Hematopoietic multipotent progenitor cell treated with erythropoietin and hydrocortisone succinate and interleukin-3 and kit ligand, for 4 days (in vitro differentiated cells): ENCODE measurements at places on chromosomes 7 and 10.

- DNase-seq, result peak; percentile 88
Measured at GRCh38 chr7:76294344-76295024, 8.0 kb upstream of the HSPB1 start.

GRCh38 chr7:120052884-120053382, 220.0 kb upstream of the KCND2 start:
- no peak for DNase-seq

- peak; percentile 79 for DNase-seq
Measured at GRCh38 chr10:48215486-48216203, 58.9 kb downstream of the FRMPD2 start.

DNA sequence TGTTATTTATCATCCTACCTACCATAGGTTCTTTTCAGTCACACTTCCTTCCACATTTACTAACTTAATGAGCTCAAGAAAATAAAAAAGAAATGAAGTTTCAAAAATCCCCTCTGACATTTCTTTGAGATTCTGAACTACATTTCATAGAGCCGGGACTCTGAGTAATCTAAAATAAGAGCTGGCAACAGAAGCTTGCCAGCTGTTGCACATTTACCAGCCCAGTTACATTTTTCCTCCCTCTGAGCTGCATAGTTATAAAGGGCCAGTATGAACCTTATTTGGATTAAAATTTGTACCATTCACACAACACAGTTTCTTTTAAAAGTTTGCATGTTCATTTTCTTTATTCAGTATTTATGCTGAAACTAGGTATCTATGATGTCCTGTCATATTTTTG, 119.5 kb upstream of the CAV2 start:
- DNase-seq, result no peak

DNA sequence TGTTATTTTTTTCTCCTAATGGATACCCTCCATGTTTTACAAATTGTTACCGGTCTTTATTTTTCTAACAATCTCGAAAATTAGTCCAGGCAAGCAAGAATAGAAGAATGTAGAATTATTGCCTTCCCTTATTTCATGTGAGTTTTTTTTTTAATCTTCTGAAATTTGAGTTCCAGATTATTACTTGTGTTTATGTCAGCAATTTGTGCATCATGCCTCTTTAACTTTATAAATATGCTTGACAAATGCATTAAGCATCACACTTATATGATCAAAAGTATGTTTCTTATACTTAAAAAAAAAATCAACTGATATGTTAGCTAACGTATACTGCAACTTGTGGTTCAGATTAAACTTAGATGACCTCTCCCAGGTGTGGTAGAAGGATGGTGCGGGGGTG, 242.7 kb upstream of the VSTM2A start:
- no peak for DNase-seq

GRCh38 chr7:157568770-157569584, 232.2 kb downstream of the DNAJB6 start:
- peak; percentile 43 for DNase-seq

DNA sequence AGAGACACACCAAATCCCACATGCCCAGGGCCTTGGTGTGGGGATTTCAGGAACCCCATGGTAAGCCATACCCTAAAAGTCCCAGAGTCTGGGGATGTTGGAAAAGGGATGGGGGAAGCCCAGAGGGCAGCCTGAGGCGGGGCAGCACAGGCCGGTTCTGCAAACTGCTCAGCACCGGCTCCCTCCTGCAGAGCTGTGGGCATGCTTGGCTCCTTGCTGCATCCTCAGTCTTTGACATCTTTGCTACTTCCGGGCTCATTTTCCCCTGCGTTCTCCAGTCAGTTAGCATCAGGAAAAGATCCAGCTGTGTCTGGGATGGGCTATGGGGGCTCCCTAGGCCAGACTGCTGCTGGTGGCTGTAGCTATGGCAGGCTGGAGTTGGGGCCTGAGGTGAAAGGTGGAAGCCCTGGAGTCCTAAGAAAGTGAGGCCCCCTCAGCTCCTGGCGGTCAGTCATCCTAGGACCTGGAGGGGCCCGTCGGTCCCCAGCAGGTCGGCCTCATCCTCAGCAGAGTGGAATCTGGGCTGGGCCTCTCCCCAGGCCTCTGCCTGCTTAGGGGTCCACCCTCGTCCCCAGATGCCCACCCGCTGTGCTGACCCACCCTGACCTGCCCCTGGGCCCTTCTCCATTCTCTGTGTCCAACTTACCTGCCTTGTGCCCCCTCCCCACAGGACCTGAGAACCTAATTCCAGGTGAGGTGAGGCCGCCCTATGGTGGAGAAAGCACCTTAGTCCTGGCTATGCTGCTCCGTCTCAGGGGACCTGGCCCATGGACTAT, 9.3 kb downstream of the TBATA start:
- DNase-seq, result no peak

- no peak for DNase-seq
Measured at GRCh38 chr10:21650353-21650752, 116.3 kb downstream of the MLLT10 start.

DNA sequence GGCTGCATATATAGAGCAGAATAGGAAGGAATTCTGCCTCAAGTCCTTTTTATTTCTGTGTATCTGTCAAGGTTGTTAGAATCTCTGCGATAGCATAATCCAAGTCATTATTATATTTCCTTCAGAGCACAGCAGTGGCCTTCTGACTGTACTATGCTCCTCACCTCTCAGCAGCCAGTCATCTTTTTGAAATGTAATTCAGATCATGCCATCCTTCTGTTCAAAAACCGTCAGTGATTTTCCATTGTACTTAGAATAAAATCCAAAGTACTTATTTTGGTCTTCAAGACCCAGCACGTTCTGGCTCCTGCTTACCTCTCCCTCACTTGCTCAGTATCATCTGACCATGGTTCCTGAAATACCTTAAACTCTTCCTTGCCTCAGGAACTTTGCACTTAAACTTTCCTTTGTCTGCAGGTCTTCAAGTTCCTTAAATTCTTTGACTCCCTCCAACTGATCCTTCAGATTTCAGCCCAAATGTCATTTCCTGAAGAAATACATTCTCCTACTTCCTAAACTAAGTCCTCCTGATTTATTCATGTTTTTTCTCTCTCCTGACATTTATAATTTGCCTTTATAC, 112.4 kb downstream of the ST7 start:
- DNase-seq, result no peak

- DNase-seq, result no peak
Measured at GRCh38 chr10:108275895-108276685, 1111.6 kb upstream of the SORCS1 start.

DNA sequence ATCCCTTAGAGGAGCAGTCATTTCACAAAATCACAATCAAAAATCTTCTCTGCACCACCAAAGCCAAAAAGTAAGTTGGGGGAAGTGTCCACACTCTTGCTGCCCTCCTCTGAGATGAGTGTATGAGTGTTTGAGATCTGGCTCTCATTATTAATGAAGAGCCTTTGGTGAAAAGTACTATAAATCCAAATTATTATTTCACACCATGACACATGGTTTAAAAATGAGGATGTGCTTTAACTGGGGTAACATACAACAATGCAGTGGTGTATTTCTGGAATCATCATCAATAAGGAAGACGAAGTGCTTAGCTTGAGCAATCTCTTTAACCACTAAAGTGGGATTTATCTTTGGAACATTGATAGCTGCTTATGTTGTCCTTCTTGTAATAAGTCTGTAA, 114.2 kb upstream of the ADAM12 start:
- DNase-seq, result no peak

GRCh38 chr7:40584667-40585433, 450.0 kb downstream of the SUGCT start:
- DNase-seq, result peak; percentile 24

DNA sequence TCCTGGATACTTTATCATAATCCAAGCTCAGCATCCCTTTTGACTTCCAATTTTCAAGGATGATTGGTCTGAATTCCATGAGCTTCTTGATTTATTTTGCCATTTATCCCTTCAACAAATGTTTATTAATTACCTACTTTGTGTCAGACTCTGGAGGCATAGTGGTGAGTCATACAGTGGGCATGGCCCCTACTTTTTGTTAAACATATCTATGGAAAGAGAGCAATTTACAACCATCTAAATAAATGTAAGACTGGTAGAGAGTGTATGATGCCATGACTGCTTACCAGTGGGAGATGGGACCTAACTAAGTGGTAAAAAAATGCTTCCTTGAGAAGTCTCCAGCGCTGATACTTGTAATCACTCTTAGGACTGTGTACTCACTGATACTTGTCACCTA, 286.6 kb downstream of the SUGCT start:
- DNase-seq, result no peak
